ENCODE measurements at places on chromosomes 3 and 15.

DNA sequence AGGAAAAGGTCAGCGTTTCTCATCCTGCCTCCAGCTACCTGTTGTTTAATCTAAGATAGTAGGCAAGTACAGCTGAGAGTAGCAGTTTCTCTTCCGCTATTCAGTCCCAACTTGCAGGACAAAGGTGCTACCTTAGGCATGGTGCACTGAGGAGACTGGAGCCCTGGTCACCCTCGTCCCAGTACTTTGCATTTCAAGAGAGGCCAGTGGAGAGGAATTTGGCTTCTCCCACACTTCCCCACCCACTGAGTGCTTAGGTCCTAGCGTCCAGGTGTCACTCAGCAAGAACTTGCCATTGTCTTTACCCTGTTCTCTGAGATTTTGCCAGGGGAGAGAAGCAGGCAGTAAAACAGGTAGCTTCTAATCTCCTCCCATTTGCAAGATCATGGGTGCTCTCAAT lies 12.5 kb upstream of the RPN1 start:
- no peak for DNase-seq

- no peak for DNase-seq
Observed at GRCh38 chr3:21894459-21895340, 143.7 kb upstream of the ZNF385D start.

DNA sequence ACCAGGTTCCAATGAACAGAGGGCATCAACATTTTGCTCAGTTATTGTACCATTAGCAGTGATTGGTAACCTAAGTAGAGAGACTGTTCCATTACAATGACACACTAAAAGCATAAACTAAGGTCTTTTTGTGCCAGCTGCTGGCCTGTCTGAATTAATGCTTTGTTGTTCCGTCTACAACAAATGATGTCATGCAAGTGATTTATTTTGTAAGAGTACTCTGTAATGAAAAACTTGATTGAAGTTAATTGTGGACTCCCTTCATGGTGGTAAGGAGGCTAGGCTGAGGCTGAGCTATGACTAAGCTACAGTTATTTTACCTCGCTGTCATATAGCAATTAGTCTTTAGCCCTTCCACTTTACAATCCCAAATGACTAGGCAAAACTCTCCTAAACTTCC lies 23.2 kb downstream of the RCN2 start:
- no peak for DNase-seq

DNA sequence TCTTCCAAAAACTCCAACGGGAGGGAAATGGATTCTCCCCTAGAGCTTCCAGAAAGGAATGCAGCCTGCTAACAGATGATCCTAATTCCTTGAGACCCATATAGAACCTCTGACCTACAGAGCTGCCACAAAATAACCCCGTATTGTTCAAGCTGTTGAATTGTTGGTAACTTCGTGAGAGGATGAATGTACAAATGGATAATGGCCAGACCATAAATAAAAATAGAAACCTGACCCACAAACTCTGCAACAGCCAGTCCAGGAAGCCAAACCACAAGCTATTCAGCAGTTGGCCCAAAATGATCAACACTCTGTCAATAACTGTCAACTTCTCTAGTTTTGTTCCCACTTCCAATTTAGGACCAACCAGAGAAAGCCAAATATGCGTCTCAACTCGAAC lies 414.0 kb upstream of the ZNF717 start:
- no peak for DNase-seq

- DNase-seq: no peak
Observed at GRCh38 chr15:83571820-83572707, 81.9 kb upstream of the ADAMTSL3 start.

GRCh38 chr3:181313335-181313734 lies 323.8 kb upstream of the DNAJC19 start:
- DNase-seq: no peak

DNA sequence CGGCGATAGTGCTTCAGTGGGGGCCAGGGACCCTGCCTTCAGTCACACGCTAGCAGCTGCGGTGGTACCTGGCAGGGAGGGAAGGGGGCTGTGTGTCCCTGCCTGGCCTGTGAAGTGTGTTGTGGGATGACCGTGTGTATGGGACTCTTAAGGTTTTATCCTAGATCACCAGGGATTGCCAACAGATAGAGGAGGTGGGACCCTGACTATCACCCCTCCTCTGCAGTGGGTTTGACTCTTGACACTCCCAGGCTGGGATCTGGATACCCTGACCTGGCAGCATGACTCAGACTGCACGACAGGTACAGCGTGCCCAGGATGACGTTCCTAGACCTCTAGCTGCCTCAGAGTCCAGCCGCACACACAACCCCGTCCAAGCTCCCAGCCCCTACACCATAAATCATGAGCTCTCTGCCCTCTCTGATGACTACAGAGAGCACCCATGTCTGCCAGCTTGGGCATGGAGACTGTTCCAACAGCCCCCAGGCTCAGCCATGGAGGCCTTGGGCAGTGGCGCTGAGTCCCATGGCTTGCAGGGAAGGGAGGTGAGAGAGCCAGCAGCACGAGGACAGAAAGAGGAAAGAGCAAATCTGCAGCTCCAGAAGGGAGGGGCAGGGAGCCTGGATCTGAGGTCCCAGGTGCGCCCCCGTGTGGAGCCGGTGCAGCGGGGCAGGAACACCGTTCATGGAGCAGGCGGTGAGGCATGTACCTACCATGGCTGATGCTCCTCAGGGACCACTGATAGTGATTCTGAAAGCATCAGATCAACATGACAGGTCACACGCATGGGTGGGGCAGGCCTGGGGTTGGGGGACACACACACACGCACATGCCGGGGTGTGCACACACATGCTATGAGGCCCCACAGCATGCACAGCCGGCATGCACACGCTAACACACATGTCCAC lies 71.0 kb downstream of the ADAMTS7 start:
- peak; percentile 24 for DNase-seq

DNA sequence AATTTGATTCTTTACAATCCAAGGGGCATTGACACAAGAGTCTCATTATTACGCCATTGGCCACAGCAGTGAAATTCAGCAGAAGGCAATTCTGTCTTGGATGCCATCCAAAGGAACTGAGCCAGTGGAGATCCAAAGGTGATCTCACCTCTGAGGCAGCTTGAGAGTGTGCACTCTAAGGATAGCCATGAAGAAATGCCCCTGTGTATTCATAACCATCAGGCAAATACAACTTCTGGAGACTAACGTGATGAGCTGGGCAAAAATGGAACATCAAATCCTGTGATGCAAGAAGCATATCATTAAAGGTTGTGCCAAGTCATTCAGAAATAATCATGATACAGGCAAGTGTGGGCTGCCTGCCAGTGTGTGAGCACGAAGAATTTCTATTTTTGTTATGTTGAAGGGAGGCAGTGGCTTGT lies 41.4 kb downstream of the ROBO2 start:
- DNase-seq: no peak

- no peak for DNase-seq
Observed at GRCh38 chr3:16419640-16420241, 93.8 kb downstream of the RFTN1 start.

GRCh38 chr3:34283751-34284150 lies 485.3 kb downstream of the PDCD6IP start:
- DNase-seq: no peak

DNA sequence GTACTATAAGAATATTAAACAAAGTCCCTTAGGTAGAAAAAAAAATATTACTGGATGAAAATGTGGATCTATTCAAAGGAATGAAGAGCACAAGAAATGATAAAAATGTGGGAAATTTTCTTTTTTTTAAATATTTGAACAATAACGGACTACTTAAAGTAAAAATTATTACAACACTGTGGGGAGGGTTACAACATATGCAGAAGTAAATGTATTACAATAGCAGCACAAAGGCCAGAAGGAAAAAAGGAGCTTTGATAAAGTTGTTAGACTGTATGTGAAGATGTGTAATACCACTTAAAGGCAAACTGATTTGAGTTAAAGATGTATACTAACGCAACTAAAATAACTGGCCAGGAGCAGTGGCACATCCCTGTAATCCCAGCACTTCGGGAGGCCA lies 427.1 kb downstream of the SHQ1 start:
- no peak for DNase-seq

- DNase-seq: no peak
Observed at GRCh38 chr3:170321321-170322034, 36.0 kb upstream of the SKIL start.

- no peak for DNase-seq
Observed at GRCh38 chr15:98791046-98791701, 142.8 kb downstream of the IGF1R start.

DNA sequence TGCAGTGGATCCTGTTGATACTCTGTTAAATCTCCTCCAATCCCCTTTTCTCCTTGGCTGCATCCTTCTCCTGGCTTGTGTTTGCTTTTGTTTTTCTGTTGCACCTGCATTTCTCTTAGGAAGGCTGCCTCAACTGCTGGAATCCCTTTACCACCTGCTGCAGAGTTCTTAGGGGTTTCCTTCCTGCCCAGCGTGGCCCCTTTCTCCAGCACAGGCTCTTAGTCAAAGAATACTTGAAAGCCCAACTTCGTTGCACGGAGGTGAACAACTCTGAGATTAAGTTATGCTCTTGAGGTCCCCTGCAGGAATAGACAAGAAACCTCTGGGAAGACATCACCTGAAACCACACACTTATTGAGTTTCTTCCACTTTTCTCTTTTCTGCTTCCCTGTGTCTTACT lies 121.6 kb upstream of the GRM7 start:
- DNase-seq: no peak

DNA sequence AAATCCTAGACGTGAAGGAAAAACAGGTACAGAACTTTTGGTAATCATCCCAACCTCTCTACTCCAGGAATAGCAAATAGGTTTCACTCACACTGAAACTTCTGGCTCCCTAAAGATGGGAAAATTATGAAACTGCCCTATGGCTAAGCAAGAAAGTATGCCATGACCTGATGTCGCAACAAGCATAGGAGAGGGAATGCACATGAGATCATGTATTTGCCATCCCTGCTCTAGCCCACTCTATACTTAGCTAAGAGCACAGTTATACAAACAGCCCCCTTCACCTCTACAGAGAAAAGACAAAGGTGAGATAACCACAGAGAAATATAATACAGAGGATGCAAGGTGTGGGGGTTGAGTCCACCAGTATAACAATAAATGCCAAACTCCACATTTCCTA lies 102.7 kb downstream of the TBC1D5 start:
- DNase-seq: no peak

DNA sequence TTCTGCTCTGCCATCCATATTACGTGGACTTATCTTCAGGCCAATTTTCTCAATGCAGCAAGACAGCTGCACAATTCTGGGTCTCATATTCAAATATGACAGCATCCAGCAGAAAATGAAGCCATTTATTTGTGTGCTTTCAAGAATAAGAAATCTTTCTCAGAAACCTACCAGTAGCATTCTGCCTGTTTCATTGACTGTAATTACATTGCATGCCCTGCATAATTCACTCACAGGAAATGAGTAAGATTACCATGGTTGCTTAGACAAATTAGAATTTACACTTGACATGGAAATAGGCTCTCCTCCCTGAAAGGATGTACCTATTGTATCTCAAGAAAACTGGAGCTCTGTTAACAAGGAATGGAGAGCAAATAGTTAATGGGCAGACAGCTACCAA lies 346.6 kb upstream of the DCBLD2 start:
- no peak for DNase-seq

- DNase-seq: no peak
Observed at GRCh38 chr3:77825001-77825827, 785.3 kb downstream of the ROBO2 start.

DNA sequence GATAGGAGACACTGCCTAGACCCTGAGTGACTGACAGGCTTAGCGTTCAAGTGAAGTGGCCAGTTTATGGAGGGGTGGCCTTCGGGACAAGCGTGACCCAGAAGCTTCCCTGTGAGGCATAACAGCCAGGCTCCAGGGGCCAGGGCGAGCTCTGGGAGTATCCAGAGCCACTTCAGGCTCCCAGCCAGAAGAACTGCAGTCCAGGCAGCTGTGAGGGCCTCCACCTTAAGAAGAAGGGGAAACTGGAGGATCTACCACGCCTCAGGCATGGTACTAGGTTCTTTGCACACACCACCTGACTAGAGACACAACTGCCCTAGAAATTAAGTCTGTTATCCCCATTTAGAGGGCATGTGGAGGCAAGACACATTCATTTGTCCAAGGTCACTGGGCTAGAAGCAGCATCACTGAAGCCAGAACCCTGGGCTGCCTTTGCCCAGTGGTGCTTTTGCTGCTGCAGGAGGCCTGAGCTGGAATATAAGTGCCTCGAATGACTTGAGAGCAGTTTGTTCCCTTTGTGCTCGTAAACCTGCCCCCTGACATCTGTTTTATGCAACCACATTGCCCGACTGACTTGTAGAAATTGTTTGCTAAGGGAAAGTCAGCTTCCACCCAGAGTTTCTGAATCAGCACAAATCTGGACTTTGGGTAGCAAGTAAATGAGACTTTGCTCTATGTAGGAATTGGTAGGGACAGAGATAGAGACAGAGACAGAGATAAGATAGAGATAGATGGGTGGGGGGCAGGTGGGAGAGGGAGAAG lies 23.3 kb downstream of the RASGRF1 start:
- no peak for DNase-seq

- DNase-seq: no peak
Observed at GRCh38 chr3:188660415-188660814, 506.5 kb downstream of the LPP start.

DNA sequence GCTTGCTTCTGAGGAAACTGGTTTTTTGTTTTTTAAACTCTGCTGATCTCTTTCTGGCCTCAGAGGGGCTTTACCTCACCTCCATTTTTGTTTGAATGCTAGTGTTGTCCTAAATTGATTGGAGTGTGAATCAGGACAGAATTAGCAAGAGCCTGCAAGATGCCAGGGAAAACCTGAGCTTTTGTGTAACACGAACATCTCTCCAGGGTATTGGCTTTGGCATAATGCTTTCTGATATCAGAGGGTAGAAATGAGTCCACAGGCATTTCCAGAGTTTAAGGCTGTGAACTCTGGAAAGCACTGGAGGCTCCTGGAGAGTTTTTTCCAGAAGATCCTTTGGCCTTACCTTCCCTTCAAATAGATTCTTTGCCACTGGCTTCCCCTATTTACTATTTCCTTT lies 87.1 kb downstream of the WDR76 start:
- DNase-seq: no peak

GRCh38 chr3:111715911-111716523 lies 120.9 kb upstream of the ZBED2 start:
- DNase-seq: no peak

GRCh38 chr3:129654131-129654530 lies 47.7 kb upstream of the PLXND1 start:
- DNase-seq: no peak

GRCh38 chr3:90180543-90180942 lies 1073.1 kb downstream of the EPHA3 start:
- no peak for DNase-seq

DNA sequence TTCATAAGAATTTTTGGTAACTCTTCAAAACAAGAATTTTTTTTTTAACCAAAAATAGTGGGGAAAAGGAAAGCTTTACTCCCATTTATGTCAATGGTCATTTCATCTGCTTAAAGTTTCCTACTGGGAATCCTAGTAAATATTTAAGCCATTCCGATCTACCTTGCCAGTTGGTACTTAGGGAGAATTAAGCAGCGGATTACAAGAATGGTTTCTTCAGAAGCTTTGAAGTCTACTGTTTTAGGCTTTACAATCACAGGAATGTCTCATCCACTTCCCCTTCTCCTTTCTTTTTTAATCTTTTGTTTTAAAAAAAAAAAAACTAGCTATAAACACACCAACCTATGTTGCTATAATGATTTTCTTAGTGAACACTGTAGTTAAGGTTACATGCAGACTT lies 341.4 kb upstream of the ATP11B start:
- DNase-seq: no peak

GRCh38 chr15:63879995-63880394 lies 46.2 kb upstream of the HERC1 start:
- DNase-seq: no peak

- DNase-seq: no peak
Observed at GRCh38 chr15:81327516-81327915, 3.6 kb upstream of the STARD5 start.

Measured in activated gamma-delta T cell treated with Interleukin-2 at 50 U/mL for 16 hours (primary cell).